Foreskin fibroblast (primary cell): ENCODE measurements at places on chromosomes 4 and X.

- no peak for DNase-seq
Observed at GRCh38 chr4:3240936-3241522, 7.9 kb upstream of the MSANTD1 start.

DNA sequence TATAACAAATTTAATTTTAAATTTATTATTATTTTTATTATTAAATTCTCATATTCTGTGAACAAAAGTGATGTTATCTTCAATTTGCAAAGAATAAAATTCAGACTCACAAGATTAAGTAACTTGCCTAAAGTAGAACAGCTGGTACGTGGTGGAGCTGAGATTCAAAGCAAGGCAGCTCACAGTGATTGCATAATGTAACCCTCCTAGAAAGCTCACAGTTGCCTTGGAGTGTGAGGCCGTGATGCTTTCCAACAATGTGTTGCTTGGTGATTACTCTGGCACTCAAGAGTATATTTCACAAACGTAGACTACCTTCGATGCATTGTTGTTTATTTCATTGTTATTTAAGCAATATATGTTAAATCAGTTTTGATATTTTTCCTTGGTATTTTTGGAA, 1039.2 kb upstream of the PABPC4L start:
- peak; percentile 2 for DNase-seq

DNA sequence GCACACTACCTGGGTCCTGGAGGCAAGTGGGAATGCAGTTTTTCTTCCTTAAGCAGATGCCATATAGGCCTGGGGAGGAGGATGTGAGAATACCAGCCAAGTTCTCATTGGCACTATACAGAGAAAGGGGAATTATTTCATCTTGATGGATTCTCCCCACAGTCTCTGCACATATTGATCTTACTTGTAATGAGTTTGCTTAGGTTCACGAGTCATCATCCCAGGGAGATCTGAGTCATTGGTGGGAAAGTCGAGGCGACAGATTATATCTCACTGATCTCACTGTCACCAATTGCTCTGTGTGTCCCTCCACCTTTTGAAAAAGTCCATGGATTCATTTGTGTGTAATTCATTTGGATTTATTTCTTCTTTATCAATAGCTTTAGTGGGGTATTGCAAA, 156.8 kb downstream of the AR start:
- peak; percentile 57 for DNase-seq

DNA sequence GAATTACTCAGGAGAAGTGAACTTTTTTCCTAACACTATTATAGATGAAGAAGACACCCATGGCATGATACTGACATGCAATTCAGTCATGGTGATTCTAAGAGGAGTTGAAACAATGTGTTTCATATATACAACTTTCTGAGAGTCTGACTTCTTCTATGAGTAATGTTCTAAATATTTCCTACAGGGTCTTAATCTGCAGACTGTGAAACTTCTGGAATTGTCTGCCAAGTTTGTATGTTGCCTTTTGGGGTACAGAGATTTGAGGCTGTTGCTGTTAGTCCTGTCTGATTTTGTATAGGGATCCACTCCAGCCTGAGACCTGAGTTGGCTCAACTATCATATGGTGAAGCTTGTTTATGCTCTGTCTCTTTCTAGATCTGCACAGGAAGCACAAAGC, 160.6 kb upstream of the GATB start:
- DNase-seq, result peak; percentile 31

DNA sequence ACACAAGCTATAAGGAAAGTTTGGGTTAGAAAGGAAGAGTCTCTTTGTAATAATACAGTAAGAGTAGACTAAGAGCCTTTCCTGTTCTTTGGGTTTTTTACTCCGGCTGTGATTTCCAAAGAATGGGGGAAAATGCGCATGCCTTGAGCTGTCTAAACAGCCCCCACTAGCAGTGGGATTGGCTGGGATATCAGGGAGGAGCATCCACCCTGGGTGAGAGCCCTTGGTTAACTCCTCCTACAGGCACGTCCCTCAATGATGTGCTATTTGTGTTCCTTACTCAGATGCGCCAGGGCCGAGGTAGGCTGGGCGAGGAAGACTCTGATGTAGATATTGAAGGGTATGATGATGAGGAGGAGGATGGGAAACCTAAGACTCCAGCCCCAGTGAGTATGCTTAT, 74.0 kb upstream of the OGT start:
- no peak for DNase-seq
